ENCODE measurements at places on chromosomes 2 and 18.
A peak's percentile ranks its signal among the peaks of the same experiment; 100 is the strongest.

GRCh38 chr2:55150834-55151233, 81.3 kb downstream of the CLHC1 start:
- no peak for DNase-seq

DNA sequence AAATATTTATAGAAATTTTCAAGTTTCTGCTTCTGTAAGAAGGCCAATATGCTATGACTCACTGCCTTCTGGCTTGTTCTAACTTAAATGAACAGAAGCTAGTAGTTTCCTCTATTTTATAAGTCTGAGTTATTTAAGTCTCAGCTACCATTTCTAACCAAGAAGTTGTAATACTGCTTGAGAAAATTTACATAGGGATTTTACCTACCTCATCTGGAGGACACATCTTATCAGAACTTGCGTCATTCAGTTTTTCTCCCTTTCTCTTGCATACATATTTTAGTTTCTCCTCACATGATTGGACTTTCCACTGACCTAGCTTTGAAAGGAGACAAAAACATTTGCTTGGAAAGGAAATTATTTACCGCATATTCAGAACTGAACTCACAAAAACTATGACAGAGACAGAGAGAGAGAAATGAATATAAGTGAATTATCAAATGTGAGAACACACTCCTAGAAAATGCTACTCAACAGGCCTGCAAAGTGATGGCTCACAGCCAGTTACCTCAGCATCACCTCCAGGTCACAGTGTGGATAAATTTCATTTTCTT, 81.1 kb upstream of the CD302 start:
- no peak for DNase-seq

- no peak for DNase-seq
Observed at GRCh38 chr2:193581807-193582206, 1387.1 kb upstream of the TMEFF2 start.

DNA sequence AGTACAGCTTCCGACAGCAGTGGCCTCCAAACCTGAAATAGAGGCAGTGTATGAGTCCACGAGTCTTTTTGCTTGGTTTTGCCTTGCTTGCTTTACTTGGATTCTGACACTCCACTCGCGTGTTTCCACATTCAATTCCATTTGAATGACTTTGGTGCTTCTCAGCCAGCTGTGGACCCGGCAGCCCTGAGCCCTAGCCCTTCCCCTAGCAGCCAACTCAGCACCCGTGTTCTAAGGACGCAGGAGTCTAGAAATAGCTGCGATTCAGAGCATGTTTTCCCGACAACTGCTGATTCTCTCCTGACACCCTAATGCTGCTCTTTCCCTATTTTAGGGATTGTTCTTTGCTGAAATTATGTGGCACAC, 20.6 kb downstream of the LRRFIP1 start:
- DNase-seq, result no peak

- DNase-seq, result peak; percentile 43
Observed at GRCh38 chr2:88067598-88067997, at the start of gene SMYD1. TSS of gene SMYD1 (plus strand) at chr2:88067825. CDS start at chr2:88067865, 40 bp downstream.

- peak; percentile 80 for DNase-seq
Observed at GRCh38 chr2:9207641-9208311, 1.2 kb downstream of the ASAP2 start.

GRCh38 chr2:232523682-232524597, 2.0 kb upstream of the CHRND start:
- peak; percentile 96 for DNase-seq

DNA sequence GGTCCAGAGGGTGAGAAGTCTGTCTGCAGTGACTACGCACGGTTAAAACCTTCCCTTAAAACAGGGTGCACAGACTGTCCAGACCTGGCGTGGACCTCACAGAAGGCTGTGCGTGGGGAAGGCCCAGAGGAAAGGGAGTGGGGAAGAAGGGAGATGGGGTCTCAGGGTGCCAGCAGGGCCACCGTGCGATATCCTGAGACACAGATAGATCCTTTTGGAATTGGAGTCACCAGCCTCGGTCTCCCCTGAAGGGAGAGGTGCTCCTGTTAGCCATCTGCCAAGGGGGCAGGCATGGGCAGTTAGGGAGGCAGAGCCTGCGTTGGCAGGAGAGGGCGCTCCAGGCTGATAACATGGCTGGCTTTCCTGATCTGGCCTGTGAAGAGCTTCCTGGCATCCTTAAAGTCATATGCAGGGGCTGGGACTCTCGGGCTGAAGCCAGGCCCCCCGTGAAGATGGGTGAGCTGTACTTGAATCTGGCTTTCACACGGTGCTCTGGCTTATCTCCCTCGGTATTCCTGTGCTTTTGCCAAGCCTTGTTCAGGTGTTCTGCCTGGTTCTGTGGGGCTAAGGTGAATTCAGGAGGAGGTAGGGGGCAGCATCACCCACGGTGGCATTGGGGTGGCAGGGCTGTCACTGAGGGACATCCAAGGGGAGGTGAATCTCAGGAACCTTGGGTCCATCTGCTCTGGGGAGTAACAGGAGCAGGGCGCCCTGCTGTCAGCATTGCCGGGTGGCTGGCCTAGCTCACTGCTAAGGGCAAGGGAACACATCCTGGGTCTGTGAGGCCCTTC, 107.2 kb upstream of the SMAD2 start:
- peak; percentile 75 for DNase-seq

DNA sequence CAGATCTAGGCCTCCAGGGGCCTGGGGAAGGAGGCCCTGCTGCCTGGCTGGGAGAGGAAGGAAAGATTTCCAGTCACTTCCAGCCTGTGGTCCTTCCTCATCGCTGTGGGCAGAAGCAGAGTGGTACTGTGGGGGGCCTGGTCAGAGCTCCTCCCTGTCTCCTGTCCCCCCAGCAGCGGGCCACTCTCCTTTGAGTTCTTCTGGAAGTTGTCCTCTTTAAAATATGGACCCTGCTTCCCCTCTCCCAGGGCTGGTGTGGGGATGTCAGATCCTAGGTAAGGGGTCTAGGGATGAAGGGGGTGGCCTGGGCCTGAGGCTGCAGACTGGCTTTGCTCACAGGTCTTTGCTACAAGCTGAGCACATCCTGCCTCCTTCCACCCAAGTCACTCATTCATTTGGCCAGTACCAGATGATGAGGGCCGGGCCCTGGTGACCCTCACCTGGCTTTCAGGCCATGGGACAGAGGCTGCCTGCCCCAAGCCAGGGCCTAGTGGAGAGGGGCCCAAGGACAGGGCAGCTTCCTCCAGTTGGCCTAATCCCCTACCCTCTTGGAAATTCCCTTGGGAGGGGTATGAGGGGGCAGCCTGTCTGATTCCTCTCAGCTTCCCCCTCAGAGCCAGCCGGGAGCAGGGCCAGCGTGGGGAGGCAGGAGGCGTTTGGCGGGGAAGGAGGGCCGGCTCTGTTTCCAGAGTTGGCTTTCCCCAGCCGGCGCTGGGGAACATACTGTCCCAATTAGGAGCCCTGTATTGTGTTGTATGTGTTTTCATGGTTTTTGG, 231.9 kb downstream of the DYSF start:
- DNase-seq, result no peak

GRCh38 chr2:69205491-69205890, 181.5 kb downstream of the GFPT1 start:
- no peak for DNase-seq

GRCh38 chr2:138147796-138148195, 183.5 kb downstream of the HNMT start:
- no peak for DNase-seq

DNA sequence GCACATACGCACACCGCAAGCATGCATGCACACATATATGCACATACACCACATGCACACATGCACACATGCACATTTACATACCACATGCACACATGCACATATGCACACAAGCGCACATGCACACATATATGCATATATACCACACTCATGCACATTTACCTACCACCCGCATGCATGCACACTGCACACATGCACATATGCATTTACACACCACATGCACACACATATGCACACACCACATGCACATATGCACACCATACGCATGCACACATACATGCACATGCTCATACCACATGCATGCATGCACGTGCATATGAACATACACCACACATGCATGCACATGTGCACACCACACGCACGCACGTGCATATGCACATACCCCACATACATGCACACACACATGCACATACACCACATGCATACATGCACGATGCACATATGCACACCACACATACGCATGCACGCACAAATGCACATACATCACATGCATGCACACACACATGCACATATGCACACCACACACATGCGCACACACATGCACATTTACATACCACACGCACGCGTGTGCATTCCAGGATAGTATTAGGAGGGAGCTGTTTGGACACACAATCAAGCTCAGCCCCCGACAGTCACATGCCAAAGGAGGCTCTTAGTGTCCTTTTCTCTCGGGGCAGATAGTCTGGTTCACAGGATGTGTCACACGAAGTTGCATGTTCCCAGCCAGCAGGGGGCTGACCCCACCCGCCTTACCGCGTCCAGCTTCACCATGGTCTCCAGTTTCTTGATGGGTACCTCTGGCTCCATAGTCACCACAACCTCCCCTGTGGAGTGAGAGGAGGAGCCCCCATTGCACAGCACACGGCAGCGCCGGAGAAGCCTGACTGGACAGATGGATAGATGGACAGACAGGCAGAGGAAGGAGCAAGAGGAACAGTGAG, 5.9 kb downstream of the OTOF start:
- DNase-seq, result peak; percentile 70

DNA sequence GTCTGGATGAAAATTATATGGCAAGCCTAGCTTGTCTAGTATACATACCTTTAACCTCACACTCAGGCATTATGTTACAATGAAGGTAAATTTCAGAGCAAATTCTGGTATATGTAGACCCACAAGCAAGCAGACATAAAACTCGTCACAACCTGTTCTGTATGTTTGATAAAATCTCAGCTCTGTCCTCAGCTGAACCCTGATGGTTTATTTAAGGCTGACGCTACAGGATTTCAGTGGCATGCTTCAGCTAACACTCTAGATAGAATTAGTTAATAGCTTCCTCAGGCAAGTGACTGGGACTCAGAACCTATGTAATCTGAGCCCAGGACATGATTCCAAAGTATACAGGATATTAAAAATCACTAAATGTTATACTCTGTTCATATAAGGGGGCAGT, 68.2 kb upstream of the MC2R start:
- no peak for DNase-seq

GRCh38 chr2:45862843-45863242, 211.4 kb downstream of the PRKCE start:
- DNase-seq, result no peak

DNA sequence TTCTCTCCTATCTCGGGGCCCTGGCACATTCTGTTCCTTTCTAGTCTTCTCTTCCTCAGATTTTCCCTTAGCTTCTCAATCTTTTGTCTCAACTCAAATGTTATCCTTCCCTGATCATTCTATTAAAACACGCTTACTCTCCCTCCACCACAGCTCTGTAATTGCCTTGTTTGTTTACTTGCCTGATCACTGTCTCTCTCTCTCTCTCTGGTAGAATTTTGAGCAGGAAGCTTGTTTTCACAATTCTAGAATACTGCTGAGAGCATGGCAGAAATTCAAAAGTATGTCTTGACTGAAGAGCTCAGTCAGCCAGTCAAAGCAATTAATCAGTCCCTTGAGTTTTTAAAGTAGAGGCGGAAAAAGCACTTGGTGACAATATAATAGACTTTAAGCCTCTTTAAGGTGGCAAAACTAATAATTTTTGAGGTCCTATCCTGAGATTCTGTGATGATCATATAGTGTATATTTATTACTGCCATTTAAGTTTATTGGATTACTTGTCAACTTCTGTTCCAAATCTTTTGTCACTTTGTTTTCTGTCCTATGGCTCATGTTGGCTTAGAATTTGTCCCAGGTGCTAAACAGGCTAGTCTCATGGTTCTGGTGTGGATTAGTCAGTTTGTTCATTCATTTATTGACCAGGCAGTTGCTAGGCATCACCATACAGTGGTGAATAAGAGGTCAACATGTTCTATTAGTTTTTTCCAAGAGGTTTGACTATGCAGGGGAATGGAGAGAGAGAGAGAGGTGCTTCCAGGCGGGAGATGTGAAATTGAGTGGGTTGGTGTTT, 2.3 kb downstream of the PSMD1 start:
- no peak for DNase-seq

GRCh38 chr2:152481881-152482583, 147.1 kb downstream of the FMNL2 start:
- DNase-seq, result no peak
